ENCODE measurements at places on chromosomes 3 and 15.

GRCh38 chr3:107975529-107976201, 115.2 kb downstream of the CD47 start:
- no peak for DNase-seq

DNA sequence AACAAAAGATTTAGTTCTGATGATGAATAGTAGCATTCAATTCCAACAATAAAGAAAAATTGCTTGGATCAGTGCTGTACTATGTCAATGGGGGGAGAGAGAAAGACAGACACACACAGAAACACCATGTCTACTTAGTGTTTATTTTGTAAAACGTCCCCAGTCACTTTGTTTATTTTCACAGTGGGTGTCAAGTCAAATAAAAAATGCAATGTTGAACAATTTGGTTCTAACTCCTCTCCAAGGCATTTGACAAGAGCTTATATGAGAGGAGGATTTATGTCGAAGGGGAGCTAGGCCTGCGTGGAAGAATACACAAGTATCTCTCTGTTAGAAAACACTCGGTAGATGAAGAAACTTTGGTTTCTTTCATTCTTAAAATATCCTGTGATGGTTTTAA, 201.7 kb upstream of the SLC2A2 start:
- DNase-seq: no peak

DNA sequence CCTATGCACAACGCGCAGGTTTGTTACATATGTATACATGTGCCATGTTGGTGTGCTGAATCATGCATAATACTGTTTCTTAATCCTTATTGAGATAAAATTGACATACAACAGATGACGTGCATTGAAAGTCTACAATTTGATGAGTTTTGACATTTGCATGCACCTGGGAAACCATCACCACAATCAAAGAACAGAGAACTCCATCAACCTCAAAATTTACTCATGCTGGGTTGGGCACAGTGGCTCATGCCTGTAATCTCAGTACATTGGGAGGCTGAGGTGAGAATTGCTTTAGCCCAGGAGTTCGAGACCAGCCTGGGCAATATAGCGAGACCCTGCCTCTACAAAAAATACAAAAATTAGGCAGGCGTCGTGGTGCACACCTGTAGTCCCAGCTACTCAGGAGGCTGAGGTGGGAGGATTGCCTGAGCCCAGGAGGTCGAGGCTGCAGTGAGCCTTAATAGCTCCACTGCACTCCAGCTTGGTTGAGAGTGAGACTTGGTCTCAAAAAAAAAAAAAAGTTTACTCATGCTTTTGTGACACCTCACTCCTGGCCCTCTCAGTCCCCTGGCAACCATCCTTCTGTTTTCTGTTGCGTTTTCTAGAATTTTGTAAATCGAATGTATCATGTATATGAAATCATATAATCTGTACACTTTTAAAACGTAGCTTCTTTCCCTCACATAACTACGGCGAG, 56.6 kb downstream of the BHLHE40 start:
- no peak for DNase-seq

DNA sequence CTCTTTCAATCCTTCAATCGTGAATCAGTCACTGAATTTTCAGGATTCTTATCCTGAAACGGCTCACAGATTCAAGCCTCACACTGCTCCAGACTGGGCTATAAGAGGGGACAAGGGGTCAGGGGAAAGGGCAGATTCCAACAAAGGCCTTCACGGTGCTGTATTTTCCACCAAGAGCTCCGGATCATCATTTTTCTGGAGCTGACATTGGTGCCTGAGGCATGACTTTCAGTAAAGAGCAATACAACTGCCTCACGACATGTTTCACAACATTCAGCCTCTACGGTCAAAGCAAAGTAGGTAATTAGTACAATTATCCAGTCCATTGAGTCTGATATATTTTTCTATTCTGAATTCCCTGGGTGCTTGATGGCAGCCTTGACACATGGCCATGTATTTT, 185.0 kb upstream of the PRICKLE2 start:
- no peak for DNase-seq

GRCh38 chr3:16370872-16371740, 106.1 kb downstream of the OXNAD1 start:
- no peak for DNase-seq

- DNase-seq: no peak
Observed at GRCh38 chr15:64524778-64525177, 64.4 kb downstream of the ZNF609 start.

DNA sequence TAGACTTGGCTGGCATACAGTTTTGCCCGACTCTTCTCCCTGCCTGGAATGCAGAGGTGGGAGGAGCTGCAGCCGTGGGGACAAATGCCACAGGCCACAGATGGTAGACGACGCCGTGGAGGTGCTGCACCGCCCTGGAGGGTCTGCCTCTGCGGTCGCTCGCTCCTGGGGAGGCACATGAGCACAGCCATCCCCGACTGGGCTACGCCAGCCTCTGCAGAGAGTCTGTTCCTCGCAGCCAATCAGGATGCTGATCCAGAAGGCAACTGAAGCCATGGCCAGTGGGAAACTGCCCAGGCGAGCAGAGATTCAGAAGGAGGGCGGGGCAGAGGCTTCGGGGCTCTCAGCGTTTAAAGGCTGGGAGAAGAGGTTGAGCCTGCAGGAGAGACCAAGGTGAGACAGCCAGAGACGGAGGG, 11.9 kb upstream of the LRRC15 start:
- DNase-seq: no peak

GRCh38 chr15:50280271-50280670, 14.7 kb upstream of the HDC start:
- peak; percentile 8 for DNase-seq

DNA sequence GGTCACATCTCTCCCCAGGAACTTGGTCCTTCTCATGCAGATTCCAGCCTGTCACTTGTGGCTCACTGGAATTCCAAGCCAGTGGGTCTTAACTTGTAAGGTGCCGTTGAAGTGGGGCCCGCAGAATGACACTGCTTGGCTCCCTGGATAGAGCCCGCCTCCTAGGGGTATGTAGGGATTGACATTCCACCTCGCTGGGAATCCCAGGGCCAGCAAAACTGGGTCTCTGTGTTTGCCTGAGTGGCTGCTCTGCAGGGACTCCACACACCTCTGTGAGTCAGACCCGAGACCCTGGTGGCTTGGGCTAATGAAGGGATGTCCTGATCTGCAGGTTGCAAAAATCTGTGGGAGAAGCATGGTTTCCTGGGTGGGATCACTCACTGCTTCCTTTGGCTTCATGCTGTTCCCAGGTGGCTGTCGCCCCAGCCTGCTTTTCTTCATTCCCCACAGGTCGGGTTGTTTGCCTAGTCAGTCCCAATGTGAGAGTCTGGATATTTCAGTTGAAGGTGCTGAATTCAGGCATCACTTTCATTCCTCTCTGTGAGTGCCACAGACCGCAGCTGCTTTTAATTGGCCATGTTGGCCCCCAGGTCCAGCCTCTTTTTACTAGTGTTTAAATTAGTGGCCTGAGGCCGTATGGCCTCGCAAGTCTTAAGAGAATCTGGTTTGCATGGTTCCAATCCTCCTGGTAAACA, 156.0 kb upstream of the TRIM42 start:
- no peak for DNase-seq
